ENCODE measurements at places on chromosomes 16 and 17.

DNA sequence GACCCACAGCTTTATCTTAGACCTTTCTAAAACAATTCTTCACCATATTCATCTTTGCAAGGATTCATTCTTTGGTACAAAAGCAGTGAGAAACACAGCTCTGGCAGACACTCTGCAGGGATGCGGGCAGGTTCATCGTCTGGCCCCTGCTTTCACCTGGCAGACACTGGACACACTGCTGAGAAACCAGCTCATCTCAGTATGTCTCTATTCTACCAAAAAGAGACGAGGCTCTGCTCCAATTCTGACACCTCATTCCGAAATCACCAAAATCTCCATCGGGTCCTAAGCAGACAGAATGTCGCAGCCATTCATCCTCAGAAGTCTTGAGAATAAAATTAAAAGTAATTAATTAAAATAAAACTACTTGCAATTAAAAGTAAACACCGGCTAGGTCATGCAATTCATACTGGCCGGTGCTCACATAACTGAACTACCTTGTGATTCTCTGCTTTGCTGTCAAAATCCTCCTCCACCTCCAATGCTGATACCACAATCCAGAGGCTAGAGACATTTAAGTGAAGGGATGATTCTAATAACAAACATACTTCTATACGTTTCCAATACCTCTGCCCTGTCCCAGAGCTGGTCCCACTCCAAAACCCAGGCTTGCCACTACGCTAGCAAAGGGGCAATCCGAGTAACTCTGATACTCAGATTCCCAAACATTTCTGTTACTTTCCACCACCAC is 1.3 kb downstream of the RNF157 start:
- no peak for DNase-seq

GRCh38 chr17:51796026-51796425 is 362.5 kb downstream of the CA10 start:
- no peak for DNase-seq

- peak; percentile 49 for DNase-seq
Observed at GRCh38 chr17:3750926-3751325, 27.2 kb downstream of the HASPIN start.

GRCh38 chr16:11524098-11524760 is 62.5 kb downstream of the LITAF start:
- no peak for DNase-seq

DNA sequence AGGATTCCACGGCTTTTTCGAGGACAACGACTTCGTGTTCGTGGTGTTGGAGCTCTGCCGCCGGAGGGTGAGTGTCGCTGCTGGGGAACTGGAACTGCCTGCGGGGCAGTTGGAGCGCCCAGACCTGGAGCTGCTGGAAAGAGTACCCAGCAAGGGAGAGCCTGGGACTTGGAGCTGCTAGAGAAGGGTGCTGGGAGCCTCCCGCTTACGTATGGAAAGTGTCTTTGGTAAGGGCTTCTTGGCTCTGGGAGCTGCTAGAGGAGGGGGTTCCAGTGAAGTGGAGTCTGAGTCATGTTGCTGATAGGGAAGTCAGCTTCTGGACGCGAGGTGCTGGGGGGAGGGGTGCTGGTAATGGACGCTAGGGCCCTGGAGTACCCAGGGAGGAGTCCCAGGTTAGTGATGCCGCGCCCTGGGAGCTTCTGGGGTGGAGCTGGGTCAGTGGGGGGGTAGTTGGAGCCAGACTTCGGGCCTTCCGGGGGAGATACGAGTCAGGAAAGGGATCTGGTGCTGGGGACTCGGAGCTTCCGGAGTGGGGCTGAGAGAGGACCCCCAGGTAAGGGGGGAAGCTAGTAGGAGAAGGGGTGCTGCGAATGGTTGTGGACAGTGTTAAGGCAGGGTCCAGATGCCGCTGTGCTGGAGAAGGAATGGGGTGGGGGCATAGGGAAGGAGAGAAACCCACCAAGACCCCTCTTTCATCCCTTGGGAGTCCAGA is 741 bp downstream of the PLK1 start:
- peak; percentile 48 for DNase-seq

GRCh38 chr17:80146121-80147034 is 550 bp downstream of the EIF4A3 start:
- DNase-seq, result no peak

DNA sequence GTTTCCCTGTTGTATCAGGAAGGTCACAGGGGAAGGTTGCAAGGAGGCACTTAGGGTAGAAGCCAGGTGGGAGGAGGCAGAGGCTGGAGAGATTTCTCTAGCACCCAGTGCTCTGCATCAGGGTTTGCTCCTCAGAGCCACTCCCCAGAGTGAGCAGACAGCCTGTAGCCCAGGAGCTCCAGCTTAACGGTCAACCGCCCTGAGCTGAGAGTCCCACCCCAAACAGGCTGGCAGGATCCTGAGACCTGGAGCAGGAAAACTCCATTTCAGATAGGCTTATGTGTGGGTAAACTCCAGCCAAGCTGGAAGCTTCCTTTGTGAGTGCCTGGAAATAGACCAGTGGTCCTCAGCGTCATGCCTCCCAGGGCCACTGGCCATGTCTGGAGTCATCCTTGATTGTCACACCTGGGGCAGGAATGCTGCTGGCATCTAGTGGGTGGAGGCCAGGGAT is 37.9 kb downstream of the MPRIP start:
- DNase-seq, result no peak

DNA sequence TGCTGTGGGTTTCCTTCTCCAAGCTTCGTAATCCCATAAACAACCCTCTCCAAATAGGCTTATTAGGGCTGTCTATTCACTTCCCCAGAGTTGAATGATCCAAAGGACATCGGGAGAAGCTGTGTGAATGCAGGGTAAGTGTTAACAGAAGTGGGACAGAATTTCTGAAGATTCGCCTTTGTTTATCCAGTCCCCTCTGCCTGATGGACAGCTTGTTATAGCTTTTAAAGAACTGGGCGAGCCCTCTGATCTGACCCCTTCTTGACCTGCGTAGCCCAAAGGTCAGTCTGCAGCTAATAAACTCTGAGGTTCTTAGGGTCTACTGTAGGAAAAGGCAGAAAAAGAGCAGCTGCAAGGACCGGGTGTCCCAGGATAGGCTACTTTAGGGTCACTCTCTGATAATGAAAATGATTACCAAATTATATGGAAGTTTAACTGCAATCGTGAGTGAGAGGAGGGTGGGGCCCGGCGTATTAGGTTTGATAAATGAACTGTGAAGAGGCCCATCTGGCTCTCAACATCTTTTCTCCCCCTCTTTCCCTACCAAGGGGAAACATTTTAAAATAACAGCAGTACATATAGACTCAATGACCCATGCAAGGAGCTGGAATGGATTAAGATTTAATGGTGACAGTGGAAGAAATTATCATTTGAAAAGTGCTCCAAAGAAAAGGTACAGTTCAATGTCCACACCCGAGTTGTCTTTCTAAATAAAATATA is 233.4 kb downstream of the FTO start:
- DNase-seq, result no peak

- no peak for DNase-seq
Observed at GRCh38 chr17:75241996-75242460, 19.4 kb downstream of the GGA3 start.

- DNase-seq, result no peak
Observed at GRCh38 chr17:50256826-50257618, 17.2 kb upstream of the TMEM92 start.

GRCh38 chr16:17328932-17329331 is 141.8 kb downstream of the XYLT1 start:
- DNase-seq, result no peak

DNA sequence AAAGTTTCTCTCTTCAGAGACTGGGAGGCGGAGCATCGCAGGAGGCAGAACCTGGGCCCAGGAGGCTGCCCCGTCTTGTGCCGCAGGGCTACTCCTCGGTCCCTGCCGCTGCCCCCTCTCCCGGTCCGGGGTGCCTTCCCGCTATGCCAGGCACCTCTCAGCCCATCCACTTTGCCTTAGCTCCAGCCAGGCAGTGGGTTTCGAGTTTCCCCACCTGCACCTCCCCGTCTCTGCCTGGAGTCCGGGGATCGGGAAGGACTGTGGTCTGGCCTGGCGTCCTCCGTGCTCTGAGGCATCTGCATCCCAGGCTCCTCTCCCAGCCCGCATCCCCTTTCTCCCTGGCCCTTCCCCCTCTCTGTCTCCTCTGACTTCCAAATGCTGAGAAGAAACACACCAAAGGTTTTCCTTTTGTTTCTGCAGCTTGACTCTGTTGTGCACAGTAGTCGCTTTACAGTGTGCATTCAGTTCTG is 26.8 kb upstream of the PIK3R6 start:
- DNase-seq, result no peak

GRCh38 chr17:60471451-60471850 is 49.2 kb downstream of the CHCT1 start:
- no peak for DNase-seq

- DNase-seq, result no peak
Observed at GRCh38 chr17:73359987-73360410, 48.2 kb upstream of the CDC42EP4 start.

- DNase-seq, result no peak
Observed at GRCh38 chr16:26667307-26667706, 399.4 kb upstream of the C16orf82 start.

DNA sequence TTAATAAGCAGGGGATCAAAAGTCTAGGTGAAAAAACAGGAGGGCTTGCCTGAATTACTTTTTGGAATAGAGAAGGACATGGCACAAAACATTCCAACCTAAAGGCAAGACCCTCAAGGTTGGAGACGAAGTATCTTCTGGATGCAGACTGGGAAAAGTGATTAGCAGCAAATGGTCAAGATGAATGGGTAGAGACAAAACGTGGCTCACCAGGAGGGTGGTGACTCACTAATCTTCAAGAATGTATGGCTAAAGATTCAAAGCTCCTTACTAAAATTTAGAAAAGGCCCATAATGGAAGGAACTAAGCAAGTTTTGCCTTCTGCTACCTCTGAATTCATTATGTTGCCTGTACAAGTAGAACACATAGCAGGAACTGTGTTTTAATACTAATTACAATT is 469.5 kb upstream of the RBFOX1 start:
- DNase-seq, result no peak

DNA sequence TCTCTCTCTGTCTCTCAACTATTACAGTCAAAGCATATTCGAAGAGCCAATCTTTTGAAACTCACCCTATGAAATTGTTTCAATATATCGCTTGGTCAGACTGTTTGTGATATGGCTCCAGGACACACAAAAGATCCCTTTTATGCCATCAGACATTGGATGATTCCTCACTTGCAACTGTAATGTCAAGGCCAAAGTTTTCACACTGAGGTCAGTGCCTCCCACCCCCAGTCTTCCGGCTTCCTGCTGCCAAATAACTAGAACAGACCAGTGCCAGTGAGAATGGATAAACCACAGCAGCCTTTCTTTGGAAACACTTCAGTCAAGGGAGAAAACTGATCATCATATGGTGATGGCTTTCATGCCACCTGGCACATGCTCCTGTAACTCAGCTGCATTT is 321.9 kb upstream of the ZFHX3 start:
- DNase-seq, result no peak

GRCh38 chr16:3756113-3756512 is 38.8 kb upstream of the TRAP1 start:
- DNase-seq, result no peak

DNA sequence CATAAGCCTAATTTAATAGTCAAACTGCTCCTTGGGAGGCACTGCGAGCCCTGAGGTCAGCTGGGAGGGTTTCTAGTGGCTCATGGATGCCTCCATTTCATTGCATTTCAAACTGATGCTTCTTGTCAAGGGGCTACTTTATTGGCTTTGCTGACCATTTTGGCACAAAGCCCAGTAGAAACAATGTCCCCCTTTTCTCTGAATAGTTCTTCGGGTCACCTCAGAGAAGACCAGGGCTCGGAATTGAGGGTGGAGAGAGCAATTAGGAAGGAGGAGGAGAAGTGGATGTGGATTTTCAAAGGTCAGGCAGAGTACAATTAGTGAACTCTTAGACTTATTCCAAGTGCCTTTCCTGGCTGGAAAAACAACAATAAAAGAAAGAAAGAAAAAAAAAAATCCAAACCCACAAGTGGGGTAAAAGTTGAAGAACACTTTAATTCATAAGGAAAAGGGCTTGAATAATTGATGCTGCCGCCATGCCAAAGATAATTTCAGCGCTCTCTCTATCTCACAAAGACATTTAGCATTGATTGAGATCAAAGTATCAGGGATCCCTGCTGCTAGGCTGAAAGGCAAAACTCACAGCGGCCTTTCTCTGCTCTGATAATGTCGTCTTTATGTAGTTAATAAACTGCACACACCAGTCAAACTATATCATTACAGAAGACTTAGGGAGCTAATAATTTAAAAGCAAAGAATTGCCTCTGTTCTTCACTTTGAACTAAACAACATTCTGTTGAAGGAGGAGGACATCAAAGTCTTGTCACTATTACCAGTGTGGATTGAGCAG is 122.7 kb downstream of the RGS9 start:
- no peak for DNase-seq

- peak; percentile 31 for DNase-seq
Observed at GRCh38 chr16:1105888-1106620, 10.0 kb upstream of the C1QTNF8 start.

DNA sequence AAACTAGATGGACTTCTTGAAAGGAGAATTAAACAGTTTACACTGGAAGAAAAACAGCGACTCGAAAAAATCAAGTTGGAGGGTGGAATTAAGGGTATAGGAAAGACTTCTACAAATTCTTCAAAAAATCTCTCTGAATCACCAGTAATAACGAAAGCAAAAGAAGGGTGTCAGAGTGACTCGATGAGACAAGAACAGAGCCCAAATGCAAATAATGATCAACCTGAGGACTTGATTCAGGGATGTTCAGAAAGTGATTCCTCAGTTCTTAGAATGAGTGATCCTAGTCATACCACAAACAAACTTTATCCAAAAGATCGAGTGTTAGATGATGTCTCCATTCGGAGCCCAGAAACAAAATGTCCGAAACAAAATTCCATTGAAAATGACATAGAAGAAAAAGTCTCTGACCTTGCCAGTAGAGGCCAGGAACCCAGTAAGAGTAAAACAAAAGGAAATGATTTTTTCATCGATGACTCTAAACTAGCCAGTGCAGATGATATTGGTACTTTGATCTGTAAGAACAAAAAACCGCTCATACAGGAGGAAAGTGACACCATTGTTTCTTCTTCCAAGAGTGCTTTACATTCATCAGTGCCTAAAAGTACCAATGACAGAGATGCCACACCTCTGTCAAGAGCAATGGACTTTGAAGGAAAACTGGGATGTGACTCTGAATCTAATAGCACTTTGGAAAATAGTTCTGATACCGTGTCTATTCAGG is 85.0 kb downstream of the C17orf58 start:
- no peak for DNase-seq

DNA sequence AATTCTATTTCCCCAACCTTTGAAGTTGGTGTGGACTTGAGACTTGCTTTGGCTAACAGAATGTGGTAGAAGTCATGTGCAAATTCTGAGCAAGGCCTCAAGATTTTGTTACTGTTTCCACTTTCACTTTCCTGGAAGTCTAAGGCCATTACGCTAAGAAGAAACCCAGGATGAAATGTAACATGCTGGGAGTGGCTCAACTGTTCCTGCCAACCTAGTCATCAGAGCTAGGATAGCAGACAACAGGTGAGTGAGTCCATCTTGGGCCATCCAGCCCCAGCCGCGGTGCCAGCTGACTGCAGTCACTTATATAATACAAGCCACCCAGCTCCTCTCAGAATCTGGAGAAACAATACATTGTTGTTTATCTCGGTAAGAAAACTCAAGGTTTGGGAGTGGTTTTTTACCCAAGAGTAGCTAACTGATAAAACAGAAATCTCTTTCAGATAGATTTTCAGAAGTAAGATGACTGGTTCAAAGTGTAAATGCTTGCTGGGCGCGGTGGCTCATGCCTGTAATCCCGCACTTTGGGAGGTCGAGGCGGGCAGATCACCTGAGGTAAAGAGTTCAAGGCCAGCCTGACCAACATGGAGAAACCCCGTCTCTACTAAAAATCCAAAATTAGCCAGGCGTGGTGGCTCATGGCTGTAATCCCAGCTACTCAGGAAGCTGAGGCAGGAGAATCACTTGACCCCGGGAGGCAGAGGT is 10.7 kb upstream of the STX4 start:
- no peak for DNase-seq

GRCh38 chr16:57144027-57144426 is 41.8 kb downstream of the PSME3IP1 start:
- no peak for DNase-seq

All from CD4-positive, alpha-beta T cell (primary cell).